ENCODE measurements at places on chromosomes 6 and 20.

- no peak for DNase-seq
Measured at GRCh38 chr6:127786109-127786508, 114.7 kb downstream of the THEMIS start.

DNA sequence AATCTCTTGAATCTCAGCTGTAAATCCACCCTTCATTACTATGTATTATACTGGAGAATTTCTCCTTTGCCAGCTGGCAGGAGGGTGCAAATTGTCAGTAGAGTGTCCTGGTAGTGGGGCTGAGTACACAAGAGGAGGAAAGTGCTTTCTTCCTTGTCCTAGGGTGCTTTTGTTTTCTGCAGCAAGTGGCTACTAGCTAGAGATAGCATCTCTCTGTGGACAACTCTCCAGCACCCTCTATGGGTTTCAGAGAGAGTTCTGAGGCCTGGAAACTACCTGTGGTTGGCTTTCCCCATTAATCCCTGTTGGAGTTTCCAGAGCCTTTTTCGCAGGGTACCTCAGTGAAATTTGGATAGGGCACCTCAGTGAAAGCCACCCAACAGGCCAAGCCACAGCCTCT lies 422.5 kb upstream of the RGS17 start:
- DNase-seq = no peak

DNA sequence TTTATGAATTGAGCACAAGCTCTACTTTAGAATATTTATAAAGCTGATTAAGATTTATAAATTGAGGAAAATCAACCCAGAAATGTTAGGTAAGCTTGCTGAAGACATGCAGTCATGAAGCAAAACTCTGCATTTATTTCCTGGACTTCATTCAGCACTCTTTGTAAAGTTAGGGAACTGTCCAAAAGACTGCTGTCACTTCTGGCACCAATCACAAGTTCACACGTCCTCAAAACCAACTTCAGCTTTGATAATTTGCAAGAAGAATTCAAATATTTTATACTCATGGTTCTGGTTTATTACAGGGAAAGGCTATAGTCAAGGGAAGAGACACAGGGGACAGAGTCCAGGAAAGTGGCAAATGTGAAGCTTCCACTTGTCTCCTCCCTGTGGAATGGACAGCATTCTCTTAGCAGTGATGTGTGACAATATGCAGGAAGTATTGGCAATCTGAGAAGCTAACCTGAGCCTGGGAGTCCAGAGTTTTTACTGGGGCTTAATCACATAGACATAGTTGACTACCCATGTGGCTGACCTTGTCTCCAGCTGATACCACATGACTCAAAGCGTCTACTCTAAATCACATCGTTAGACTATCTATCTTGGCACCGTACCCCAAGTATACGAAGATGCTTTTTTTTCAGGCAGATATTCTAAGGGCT lies 85.4 kb downstream of the PPP1R14C start:
- no peak for DNase-seq

DNA sequence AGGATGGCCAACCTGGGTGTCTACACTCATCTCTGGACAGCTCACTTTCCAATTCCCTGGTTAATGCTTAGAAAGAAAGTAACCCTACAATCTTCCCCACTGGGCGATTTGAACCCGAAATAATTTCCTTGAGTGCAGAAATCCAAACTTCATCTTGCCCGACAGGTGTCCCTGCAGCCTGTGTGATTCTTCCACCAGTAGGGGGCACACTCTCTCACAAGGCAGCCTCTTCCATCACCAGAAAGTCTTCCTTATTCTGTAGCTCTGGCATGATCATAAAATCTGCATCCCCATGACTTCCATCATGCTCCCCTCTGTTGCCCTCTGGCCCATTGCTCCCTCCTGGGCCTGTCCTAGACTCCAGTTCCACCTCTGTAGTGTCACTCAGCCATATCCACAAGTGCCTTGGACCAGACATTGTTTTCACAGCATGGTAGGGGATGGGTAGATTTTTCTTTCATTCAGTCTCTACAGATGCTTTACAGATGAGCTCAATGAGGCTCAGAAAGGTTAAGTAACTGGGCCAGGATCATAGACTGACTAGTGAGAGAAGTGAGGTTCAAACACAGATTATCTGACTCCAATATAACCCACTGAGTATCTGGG lies 170.4 kb upstream of the SPTLC3 start:
- DNase-seq = no peak

- DNase-seq = no peak
Measured at GRCh38 chr6:27296106-27296783, 15.8 kb downstream of the POM121L2 start.

DNA sequence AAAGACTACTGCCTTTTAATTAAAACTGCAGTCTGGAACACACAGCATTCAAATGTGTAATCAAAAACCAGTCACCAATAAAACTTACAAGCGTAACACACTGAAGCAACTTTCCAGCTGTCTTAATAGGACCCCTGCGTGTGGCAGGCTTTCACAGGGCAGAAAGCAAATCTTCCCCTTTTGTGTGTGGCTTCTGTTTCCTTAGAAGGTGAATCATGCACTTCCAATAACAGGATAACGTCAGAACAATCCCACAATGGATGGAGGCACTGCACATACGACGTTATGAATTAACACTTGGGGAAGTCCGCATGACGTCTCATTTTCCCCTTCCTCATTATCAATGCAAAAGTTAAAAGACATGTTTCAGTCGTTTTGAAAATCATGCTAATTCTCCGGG lies 44.8 kb downstream of the INSM1 start:
- DNase-seq = no peak

DNA sequence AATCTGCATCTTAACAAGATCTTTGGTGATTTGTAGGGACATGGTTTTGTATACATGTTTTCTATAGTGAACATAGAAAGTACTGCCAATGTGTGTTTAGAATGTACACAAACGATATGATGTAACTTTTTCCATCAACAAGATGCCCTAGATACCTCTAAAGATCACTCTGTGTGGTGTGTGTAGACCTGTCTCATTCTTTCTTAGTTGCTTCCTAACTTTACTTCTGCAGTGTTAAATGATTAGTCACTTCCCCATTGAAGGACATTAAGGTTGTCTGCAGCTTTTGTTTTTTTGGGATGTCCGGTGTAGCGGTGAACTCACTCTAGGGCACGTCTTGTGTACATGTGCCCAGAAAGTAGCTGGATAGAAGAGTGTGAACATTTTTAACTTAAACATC lies 35.9 kb downstream of the CDYL start:
- DNase-seq = no peak

DNA sequence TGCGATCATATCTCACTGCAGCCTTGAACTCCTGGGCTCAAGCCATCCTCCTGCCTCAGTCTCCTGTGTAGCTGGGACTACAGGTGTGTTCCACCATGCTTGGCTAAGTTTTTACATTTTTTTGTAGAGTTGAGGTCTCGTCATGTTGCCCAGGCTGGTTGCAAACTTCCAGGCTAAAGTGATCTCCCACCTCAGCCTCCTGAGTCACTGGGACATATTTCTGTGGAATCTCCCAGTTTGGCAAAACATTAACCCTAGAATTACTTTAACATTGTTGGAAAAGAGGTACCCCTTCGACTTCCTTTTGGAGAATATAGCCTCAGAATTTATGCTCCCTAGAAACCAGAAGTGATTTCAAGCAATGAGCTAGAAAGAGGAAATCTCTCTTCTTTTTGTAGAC lies 57.2 kb downstream of the SHLD1 start:
- DNase-seq = no peak

GRCh38 chr6:38364127-38364526 lies 275.6 kb downstream of the BTBD9 start:
- DNase-seq = no peak

DNA sequence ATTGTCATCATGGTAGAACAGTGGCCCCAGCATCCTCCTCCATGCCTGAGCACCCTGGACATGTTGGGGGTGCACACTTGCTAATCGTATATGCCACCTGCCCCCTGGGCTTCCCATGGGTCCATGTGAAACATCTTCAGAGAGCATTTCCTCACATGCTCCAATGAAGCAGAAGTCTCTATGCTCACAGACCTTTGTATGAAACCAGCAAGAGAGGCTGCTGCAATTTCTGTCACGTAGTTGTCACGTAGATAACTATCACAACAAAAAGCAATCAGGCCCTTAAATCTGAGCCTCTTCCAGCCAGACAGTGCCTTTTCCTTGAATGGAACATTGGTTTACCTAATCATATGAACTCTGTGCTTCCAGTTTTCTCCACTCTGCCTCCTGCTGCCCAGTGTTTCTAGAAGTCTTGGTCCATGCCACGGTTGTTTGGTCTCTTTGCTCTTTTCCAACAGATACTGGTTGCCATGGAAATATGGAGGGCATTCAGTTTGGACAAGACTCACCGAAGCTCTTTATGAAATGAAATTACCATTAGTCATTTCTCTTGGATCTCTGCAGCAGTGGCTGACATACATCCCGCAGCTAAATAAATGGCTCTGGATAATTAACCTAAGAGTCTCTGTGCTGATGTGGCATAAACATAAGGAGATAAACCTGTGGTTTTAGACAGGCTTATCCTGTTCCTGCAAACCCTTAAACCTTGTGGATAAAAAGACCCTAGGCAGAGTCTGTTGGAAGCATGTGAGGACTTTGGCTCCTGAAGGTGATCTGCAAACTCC lies 172.8 kb upstream of the SYNDIG1 start:
- DNase-seq = no peak

DNA sequence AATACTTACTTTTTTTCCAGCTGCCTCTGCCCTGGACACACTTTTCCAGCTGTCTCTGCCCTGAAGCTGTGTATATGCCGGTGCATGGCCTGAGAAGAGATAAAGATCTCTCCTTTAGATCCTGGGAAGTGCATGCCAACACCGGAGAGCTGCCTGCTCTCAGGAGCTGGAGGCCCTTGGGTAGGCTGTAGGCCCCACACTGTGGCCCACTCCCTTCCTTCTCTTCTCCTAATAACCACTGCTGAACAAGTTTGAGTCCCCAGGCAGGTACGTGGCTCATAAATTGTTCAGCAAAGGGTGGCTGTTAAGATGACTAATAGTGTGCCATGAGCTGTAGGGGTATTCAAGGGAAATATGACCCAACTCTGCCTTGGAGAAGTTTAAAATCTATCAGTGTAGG lies 102.5 kb downstream of the CD24 start:
- no peak for DNase-seq

GRCh38 chr6:77072694-77073409 lies 390.4 kb downstream of the HTR1B start:
- no peak for DNase-seq

GRCh38 chr6:92126088-92126487 lies 1293.3 kb downstream of the EPHA7 start:
- no peak for DNase-seq

DNA sequence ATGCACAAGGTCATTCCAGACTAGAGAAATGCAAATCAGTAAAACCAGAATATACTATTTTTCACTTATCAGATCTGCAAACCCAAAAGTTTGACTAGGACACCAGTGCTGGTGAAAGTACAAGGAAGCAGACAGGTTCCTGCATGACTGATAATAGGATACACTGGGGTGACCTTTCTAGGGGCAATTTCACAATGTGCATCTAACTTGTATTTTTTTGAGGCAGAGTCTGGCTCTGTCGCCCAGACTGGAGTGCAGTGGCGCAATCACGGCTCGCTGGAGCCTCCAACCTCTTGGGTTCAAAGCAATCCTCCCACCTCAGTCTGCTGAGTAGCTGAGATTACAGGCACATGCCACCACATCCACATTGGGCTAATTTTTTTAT lies 11.4 kb downstream of the COMMD7 start:
- no peak for DNase-seq

GRCh38 chr6:13561624-13562267 lies 12.7 kb upstream of the SIRT5 start:
- no peak for DNase-seq

GRCh38 chr6:40599555-40599954 lies 12.4 kb upstream of the LRFN2 start:
- no peak for DNase-seq

- DNase-seq = no peak
Measured at GRCh38 chr6:140897349-140897748, 1235.4 kb upstream of the GJE1 start.

DNA sequence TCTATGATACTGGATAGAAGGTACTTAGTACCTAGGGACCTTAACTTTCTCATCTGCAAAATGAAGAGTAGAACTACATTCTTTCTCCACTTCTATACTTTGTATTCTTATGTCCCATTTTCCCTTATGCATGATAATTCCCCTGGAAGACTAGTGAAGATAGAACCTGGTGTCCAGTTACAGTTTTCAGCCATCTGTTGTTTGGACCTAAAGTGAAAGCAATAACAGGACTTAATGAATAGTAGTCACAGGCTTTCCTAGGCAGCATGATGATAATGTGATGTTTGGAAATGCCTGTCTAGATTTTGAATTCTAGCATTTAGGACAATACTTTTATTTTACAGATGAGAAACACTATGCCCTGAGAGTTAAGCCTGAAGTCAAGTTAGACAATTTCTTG lies 153.8 kb downstream of the RIMS1 start:
- DNase-seq = no peak

DNA sequence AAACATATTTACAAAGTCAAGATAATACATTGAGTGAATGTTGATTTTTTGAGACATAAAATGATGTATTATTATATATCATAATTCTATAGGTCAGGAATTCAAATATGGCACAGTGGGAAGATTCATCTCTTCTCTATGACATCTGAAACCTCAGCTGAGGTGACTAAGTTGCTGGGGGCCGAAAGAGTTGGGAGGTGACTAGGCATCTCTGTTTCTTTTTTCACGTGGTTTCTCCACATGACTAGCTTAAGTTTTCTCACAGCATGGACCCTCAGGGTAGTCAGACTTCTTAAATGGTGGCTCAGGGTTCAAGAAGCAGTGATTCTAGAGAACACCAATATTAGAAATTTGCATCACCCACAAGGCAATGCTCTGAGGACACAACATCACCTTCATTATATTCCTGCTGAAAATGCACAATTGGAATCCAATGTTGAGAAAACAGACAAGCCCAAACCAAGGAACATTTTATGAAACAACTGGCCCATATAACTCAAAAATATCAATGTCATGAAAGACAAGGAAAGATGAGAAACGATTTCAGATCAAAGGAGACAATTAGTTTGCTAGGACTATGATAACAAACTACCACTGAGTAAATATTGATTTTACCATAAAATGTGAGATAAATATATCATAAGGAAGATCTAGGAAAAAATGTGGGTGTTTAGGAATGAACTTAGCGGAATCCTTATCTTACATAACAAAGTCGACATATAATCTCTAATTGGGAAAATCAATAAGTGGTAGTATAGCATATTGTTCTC lies 273.3 kb upstream of the IRAK1BP1 start:
- no peak for DNase-seq

DNA sequence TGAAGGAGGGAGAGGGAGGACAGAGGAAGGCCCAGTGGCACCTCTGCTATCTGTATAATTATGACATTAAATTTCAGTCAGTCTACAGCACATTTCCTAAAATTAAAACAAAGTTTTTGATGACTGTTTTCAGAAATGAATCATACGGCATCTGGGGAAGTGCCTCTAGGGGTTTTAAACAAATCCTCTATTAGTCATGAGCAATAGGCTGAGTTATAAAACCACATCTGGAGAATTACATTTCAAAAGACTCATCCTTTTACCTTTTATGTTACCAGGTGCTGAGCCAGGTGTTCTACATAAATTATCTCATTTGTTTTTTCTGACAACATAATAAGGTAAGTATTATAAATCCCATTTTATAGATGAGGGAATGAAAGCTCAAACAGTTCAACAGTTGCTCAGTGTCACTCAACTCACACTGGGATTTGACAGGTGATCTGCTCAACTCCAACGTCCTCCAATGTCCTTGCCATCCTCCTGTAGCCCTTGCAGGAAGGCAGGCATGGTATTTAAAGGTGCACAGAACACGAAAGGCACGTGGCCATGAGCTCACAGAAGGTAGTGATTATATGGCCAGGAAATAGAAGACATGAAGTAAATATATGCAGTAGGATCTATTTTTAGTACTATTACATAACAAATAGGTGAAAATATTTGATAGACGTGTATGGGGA lies 184.2 kb upstream of the MAN1A1 start:
- no peak for DNase-seq
